SIG-M5 (cell line): ENCODE measurements at places on chromosomes 3 and 15.

GRCh38 chr3:62451211-62451887 lies 78.0 kb upstream of the FEZF2 start:
- DNase-seq, result no peak

GRCh38 chr3:25713341-25713985 lies 48.8 kb upstream of the TOP2B start:
- DNase-seq, result no peak

GRCh38 chr3:89171687-89172545 lies 64.5 kb downstream of the EPHA3 start:
- DNase-seq, result no peak

DNA sequence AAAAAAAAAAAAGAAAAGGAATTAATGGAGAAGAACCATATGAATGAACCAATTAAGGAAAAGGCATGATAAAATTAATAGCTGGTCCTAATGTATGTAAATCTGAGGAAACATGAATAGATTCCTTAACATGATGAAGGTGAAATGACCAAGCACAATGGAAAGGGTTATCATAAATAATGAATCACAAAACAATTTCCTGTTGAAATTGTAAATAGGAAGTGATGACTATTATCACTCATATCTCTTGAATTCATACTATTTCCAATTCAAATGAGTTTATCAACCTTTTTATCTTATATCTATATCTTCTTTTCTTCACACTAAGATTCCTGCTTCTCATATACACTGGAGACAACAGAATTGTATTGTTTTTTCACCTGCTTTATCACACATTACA lies 32.0 kb downstream of the AADACL2 start:
- DNase-seq, result no peak

- DNase-seq, result no peak
These were observed 6.1 kb upstream of the MB21D2 start for GRCh38 chr3:192923731-192924130.

DNA sequence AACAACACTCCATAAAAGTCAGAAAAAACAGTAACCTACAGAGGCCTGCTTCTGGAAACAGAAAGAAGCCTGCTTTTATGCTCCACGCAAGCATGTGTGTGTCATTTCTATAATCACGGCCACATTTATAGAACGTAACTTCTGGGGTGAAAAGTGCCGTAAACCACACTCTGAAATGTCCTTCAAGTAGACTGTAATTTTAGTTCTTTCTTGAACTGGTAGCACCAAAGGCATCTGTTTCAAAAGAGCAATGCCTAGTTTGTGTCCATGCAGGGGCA lies 19.5 kb upstream of the CMTM7 start:
- no peak for DNase-seq

DNA sequence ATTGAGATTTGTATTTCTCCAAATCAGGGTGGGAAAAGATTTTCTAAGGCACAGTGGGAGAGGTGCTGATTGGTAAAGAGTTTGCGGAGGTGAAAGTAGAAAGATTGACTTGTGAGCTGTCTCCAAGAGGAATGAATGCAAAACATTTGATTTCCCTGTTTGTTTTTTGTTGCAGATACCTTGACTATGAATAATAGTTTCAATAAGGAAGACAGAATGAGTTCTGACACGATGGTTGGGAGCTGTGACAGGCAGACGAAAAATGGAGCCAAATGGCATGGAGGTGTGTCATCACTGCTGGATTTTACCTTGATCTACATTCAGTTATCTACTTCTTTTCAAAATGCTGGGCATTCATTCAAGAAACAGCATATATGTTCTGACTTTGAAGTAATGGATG lies 145.1 kb downstream of the NFKBIZ start:
- no peak for DNase-seq

DNA sequence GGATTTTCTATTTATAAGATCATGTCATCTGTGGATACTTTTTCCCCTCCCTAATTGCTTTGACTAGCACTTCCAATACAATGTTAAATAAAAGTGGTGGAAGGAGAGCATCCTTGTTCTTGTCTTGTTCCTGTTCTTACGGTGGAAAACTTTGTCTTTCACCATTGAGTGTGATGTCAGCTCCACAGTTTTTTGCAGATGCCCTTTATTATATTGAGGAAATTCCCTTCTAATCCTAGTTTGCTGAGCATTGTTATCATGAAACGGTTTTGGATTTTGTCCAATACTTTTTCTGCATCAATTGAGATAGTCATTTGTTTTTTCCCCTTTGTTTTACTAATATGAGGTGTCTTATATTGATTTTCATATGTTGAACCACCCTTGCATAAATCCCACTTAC lies 19.9 kb upstream of the IL20RB start:
- no peak for DNase-seq

GRCh38 chr3:177411201-177411600 lies 213.9 kb upstream of the TBL1XR1 start:
- no peak for DNase-seq
